Endodermal cell (in vitro differentiated cells): ENCODE measurements at places on chromosomes 6 and 20.

DNA sequence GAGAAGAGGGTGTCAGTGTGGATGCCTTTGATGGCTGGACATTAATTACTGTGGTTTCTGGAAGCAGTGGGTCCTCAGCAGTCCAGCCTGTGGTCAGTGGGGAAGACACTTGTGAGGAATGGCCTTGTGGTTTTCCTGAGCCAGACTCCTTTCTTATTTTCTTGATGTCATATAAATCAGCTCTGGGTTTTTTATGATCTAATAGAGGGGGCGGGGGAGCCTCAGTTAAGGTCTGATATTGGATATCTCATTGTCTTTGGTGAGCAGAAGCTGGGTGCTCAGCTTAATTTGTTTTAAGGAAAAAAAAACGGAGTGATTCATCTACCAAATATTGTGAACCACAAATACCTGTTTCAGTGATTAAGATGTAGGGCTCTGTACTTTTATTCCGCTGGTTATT is 62.1 kb downstream of the OTOR start:
- no peak overlapping the region for H3K27ac ChIP-seq
- H3K4me3 ChIP-seq: no peak overlapping the region
- no peaks in the 10 kb centered on the region for H3K27me3 ChIP-seq
- no peaks in the 10 kb centered on the region for H3K36me3 ChIP-seq
- DNase-seq: no peak

- peaks cover 18% of the 10 kb centered on the region for H3K4me1 ChIP-seq
- no peak for DNase-seq
- no peaks in the 10 kb centered on the region for H3K36me3 ChIP-seq
- no peak overlapping the region for H3K27ac ChIP-seq
- H3K4me3 ChIP-seq: no peak overlapping the region
- no peaks in the 10 kb centered on the region for H3K27me3 ChIP-seq
Measured at GRCh38 chr6:100344761-100345160, 120.0 kb downstream of the SIM1 start.

DNA sequence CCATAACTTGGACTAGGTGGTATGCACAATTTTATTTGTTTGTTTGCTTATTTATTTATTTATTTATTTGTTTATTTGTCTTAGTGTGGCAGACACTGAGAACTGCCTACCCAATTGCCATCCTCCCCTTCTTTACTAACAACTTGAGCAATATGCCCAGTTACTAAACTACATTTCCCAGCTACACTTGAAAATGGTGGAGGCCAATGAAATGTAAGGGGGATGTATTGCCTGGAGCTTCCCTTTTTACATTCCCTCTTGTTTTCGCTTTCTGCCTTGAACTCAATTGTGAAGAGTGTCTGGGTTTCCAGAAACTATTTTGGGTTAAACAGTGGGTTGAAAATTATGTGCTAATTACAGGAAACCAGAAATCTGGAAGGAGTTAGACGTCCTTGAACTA is 152.7 kb upstream of the FKBP1C start:
- H3K27me3 ChIP-seq: no peaks in the 10 kb centered on the region
- DNase-seq: no peak
- H3K4me1 ChIP-seq: no peaks in the 10 kb centered on the region
- no peak overlapping the region for H3K27ac ChIP-seq
- no peaks in the 10 kb centered on the region for H3K36me3 ChIP-seq
- no peak overlapping the region for H3K4me3 ChIP-seq

DNA sequence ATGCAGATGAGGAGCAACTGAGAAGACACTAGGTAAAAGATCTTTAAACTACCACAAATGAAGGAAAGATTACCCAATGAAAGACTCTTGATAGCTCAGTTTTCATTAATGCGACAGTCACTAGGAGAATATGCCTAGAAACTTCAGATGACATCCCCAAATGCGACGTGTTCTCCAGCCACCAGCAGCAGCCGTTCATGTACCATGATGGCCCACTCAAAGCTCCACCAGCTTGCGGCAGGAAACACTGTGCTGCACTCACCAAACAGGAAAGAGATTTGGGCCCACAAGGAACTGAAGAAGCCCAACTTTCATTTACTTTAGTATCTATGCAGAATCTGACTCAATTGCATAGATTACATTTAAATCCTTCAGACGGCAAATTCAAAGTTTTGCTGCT is 7.5 kb downstream of the DIDO1 start:
- no peak for DNase-seq
- no peak overlapping the region for H3K27ac ChIP-seq
- peaks cover 15% of the 10 kb centered on the region for H3K36me3 ChIP-seq
- H3K27me3 ChIP-seq: no peaks in the 10 kb centered on the region

- H3K4me1 ChIP-seq: no peaks in the 10 kb centered on the region
- no peaks in the 10 kb centered on the region for H3K36me3 ChIP-seq
- no peak overlapping the region for H3K4me3 ChIP-seq
- H3K27ac ChIP-seq: no peak overlapping the region
- H3K27me3 ChIP-seq: no peaks in the 10 kb centered on the region
Measured at GRCh38 chr6:62042429-62042828, 243.6 kb downstream of the KHDRBS2 start.

GRCh38 chr6:6943421-6943820 is 164.3 kb upstream of the RREB1 start:
- H3K4me3 ChIP-seq: no peak overlapping the region
- DNase-seq: no peak
- no peaks in the 10 kb centered on the region for H3K4me1 ChIP-seq
- no peak overlapping the region for H3K27ac ChIP-seq
- no peaks in the 10 kb centered on the region for H3K27me3 ChIP-seq

DNA sequence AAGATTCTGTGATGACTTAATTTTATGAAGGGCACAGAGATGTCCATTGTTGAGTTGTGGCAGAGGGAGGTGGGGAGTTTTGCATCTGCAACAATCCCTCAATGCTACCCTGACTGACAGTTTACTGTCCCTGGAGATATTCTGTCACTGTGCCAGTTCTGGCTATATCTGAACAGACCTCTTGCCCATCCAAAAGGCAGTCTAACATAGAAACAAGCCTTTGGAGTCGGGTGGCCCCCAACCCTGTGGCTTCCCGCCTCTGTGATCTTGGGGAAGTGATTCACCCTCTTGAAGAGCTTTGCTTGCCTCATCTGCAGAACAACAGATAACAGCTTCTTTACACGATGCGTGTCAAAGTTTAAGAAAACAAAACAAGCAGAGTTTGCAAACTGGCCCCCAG is 3.8 kb upstream of the E2F1 start:
- no peaks in the 10 kb centered on the region for H3K27me3 ChIP-seq
- no peak overlapping the region for H3K27ac ChIP-seq
- DNase-seq: no peak
- H3K4me1 ChIP-seq: peaks cover 10% of the 10 kb centered on the region
- no peak overlapping the region for H3K4me3 ChIP-seq

DNA sequence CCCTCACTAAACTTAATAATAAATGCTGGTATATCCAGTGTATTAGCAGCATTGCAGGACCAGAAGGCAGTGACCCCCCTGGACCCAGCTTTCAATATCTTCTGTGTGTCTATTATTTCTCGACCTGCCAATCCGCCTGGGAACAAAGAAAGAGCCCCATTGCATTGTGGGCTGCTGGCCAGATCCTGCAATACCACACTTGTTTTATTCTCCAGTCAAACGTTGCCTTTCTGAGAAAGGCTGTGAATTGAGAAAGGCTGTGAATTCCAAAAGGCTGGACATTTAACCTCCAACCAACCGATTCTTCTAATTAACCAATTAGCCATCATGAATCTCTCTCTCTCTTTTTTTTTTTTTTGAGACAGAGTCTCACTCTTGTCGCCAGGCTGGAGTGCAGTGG is 1.5 kb upstream of the MTO1 start:
- no peak overlapping the region for H3K4me3 ChIP-seq
- H3K27ac ChIP-seq: peak overlapping the region; percentile 55
- peaks cover 3% of the 10 kb centered on the region for H3K36me3 ChIP-seq

DNA sequence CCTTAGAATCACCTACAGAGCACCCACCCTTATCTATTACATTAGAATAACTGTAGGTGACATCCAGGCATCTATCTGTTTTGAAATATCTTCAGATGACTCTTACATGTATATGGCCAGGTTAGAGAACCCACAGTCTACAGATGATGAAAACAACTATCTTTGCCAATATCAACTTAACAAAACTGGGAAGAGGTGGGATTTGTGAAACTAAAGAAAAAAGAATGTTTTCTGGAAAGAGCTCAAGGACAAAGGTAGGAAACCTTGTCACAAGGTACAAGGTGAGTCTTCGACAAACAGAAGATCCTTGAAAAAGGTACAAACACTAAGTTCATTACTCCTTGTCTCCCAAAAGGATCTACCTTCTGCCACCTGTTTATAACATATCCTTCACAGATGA is 47.0 kb upstream of the DST start:
- no peak for DNase-seq
- H3K36me3 ChIP-seq: peaks cover 7% of the 10 kb centered on the region
- no peaks in the 10 kb centered on the region for H3K27me3 ChIP-seq
- H3K27ac ChIP-seq: no peak overlapping the region
- peaks cover 3% of the 10 kb centered on the region for H3K4me1 ChIP-seq

DNA sequence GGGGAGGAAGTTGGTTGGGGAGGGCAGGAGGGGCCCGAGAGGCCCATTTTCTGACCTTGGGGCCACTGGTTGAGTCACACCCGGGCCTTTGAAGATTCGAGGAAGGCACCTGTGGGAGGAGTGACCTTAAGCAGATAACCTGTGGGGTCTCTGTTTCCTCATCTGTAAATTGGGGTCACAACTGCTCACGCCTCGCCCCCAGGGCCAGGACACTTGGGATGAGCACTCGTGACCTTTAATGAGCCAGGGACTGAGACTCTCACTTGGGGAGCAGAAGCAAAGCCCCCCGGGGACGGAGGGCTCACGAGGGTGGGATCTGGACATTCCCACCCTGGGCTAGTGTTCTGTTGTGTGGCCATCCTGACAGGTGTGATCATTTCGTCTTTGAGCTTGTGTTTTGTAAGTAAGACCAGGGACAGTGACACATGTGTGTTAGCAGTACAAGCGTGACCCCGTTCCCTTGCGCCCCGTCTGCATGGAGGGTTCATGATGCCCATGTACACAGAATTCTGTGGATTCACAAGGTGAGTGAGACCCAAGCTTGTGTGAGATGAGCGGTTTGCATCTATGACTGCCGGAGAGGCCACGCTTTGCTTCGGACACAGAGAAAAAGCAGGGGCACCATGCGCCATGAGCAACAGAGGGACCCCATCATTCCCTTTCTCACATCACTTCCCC is 79.3 kb upstream of the PMEPA1 start:
- H3K4me3 ChIP-seq: no peak overlapping the region
- no peaks in the 10 kb centered on the region for H3K36me3 ChIP-seq
- H3K27me3 ChIP-seq: no peaks in the 10 kb centered on the region
- H3K27ac ChIP-seq: no peak overlapping the region
- DNase-seq: peak; percentile 25

DNA sequence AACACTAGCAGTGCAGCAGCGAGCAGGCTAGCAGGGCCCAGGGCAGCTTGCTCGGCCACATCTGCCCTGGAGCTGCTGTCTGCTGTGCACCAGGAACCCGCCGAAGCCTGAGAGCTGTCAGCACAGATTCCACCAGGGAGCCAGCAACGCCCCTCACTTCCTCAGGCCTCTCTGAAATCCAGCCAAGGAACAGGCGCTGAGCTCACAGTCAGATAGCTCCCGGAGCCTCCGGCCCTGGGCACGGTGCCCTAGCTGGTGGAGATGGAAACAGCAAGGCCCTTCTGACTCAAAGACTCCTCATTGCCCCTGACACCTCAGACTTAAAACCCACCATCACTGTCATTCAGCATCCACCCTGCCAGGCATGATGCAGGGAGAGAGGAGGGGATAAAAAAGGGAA is 839.4 kb downstream of the MAFB start:
- H3K27ac ChIP-seq: no peak overlapping the region
- peaks cover 29% of the 10 kb centered on the region for H3K4me1 ChIP-seq
- peaks cover 12% of the 10 kb centered on the region for H3K27me3 ChIP-seq
- no peaks in the 10 kb centered on the region for H3K36me3 ChIP-seq
- peak; percentile 43 for DNase-seq

DNA sequence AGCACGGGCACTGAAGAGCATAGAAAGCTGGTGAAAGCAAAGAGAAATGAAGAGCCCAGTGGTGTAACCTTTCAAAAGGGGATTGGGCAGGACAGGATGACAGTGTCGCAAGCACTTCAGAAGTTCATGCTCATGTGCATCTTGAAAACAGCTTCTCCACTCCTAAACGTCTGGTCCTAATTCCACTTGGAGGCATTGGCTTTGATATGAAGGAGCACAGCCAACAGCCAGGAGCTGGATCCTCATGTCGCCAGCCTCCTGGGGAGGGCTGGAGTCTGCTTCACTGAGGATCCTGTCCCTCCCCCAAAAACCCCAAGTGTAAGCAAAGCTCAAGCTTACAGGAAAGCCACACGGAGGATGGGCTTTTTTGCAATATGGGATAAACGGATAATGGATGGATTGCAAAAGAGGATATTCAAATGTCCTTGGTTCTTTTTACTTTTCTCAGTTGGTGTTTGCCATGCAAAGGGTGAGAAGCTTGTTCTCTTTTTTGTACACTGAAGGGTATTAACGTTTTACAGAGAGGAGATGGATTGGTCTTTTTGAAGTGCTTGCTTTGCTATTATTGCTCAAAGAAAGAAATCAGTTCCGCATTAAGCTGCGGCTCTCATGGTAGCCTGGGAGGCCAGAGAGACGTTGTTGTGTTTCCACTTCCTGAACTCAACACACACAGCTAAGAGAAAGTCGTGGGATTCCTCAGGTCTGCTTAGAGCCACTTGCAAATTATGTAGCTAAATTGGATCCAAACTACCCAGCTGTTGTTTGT is 92.2 kb downstream of the SIM1 start:
- no peaks in the 10 kb centered on the region for H3K27me3 ChIP-seq
- no peak overlapping the region for H3K4me3 ChIP-seq
- H3K4me1 ChIP-seq: peaks cover 13% of the 10 kb centered on the region
- H3K36me3 ChIP-seq: no peaks in the 10 kb centered on the region

DNA sequence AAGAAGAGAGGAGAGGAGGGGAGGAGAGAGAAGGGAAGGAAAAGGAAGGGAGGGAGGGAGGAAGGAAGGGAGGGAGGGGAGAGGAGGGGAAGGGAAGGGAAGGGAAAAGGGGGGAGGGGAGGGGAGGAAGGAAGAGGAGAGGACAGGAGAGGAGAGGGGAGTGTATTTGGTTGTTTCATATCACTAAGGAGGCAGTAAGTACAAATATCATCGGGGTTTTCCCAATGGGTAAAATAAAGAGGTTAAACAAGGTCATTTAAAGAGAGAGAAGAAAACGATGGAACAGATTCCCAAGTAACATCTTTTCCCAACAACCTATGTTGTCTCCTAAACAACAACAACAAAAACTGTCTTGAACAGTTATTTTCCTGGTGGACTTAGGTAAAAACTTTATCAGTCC is 43.6 kb downstream of the MBOAT1 start:
- H3K4me1 ChIP-seq: no peaks in the 10 kb centered on the region
- DNase-seq: no peak
- H3K4me3 ChIP-seq: no peak overlapping the region
- H3K27ac ChIP-seq: no peak overlapping the region

GRCh38 chr6:3822747-3823445 is 26.3 kb upstream of the FAM50B start:
- H3K27ac ChIP-seq: no peak overlapping the region
- no peaks in the 10 kb centered on the region for H3K36me3 ChIP-seq
- no peak for DNase-seq

- peak; percentile 72 for DNase-seq
- H3K4me1 ChIP-seq: no peaks in the 10 kb centered on the region
- no peak overlapping the region for H3K27ac ChIP-seq
- H3K36me3 ChIP-seq: no peaks in the 10 kb centered on the region
Measured at GRCh38 chr6:6230286-6230685, 90.2 kb downstream of the F13A1 start.

GRCh38 chr6:2396846-2397630 is 151.6 kb upstream of the GMDS start:
- no peak for DNase-seq
- no peak overlapping the region for H3K4me3 ChIP-seq
- no peak overlapping the region for H3K27ac ChIP-seq
- no peaks in the 10 kb centered on the region for H3K36me3 ChIP-seq
